Activated B cell treated with CpG ODN at 0.5 μM for 24 hours (primary cell): ENCODE measurements at places on chromosomes 3 and 15.
A peak's percentile ranks its signal among the peaks of the same experiment; 100 is the strongest.

DNA sequence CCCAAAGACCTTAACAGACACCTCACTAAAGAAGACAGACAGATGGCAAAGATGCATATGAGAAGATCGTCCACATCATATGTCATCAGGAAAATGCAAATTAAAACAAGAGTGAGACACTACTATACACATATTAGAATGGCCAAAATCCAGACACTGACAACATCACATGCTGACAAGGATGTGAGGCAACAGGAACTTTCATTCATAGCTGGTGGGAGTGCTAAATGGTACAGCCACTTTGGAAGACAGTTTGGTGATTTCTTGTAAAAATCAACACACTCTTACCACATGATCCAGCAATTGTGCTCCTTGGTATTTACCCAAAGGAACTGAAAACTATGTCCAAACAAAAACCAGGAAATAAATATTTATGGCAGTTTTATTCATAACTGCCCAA lies 17.6 kb downstream of the CHDH start:
- DNase-seq = no peak

DNA sequence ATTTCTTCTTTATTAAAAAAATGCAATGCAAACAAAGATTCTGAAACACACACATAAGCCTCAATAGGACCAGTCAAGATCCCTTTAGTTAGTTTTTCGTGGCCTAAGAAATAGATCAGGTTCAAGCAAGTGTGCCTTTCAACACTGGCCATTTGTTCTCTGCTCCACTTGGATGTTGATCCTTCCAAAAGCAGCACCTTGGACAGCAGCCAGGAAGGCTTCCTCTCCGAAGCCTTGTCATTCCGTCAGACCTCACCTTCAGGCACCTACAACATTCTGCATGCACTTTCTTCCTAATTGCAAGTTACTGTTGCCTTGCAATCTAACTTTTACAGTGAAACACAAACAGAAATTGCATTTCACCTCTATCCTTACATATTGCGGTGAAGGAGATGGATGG lies 155.9 kb upstream of the FEZF2 start:
- DNase-seq = no peak

GRCh38 chr15:41928100-41928499 lies 34.2 kb upstream of the SPTBN5 start:
- DNase-seq = no peak

GRCh38 chr15:99264125-99264524 lies 12.8 kb downstream of the LRRC28 start:
- no peak for DNase-seq

GRCh38 chr3:44058868-44059203 lies 182.8 kb upstream of the TOPAZ1 start:
- no peak for DNase-seq

GRCh38 chr15:66619152-66619903 lies 53.5 kb upstream of the LCTL start:
- DNase-seq = peak; percentile 27

DNA sequence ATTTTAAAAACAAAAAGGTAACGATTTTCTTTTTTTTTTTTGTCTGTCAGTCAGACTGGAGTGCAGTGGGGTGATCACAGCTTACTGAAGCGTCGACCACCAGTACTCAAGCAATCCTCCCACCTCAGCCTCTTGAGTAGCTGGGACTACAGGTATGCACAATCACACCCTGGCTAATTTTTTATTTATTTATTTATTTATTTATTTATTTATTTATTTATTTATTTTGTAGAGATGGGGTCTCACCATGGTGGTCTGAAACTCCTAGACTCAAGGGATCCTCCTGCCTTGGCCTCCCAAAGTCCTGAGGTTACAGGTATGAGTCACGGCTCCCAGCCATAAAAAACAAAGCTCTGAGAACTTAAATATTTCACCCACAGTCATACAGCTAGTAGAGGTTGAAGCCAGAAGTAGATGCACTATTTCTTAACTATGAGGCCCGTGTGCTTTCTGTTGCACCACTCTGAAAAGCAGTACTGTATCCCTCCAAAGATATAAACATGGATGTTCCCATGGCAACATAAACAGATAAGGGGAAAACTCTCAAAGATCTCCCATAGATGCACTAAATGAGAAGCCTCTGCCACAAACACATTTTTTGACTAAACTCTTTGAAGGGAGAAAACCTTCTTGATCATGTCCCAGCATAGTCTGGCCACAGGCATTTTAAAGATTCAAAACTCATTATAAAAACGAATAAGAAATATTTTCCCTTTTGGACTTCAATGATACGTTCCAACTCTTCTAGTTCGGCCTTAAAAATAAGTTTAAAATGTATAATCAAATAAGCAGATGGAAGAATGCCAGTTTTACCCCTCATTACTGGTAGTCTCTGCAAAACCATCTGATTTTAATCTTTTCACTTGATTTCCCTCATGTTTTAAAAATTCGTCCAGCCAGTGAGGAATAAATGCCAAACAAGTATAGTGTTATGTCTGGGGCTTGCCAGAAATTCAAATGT lies 162.3 kb upstream of the ARHGEF26 start:
- DNase-seq = no peak

- no peak for DNase-seq
Measured at GRCh38 chr3:44175070-44175469, 66.6 kb upstream of the TOPAZ1 start.

DNA sequence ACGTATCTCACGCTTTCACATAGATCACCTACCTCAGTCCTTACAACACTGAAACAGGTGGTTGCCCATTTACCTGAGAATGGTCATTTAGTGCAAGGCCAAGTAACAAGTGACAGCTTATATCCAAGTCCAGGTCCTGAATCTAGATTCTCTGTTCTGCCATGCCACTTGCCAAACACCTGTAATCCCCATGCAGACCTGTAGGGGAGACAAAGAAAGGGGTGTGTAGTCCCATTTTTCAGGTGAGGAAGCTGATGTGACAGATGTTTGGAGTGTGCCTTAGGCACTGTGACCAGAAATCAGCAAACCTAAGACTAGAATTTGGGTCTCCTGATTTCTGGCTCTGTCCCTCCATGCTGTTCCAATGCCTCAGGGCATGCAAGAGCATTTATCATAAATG lies 12.7 kb downstream of the ZNF35 start:
- DNase-seq = no peak

GRCh38 chr15:85452436-85452835 lies 72.0 kb downstream of the AKAP13 start:
- DNase-seq = no peak

DNA sequence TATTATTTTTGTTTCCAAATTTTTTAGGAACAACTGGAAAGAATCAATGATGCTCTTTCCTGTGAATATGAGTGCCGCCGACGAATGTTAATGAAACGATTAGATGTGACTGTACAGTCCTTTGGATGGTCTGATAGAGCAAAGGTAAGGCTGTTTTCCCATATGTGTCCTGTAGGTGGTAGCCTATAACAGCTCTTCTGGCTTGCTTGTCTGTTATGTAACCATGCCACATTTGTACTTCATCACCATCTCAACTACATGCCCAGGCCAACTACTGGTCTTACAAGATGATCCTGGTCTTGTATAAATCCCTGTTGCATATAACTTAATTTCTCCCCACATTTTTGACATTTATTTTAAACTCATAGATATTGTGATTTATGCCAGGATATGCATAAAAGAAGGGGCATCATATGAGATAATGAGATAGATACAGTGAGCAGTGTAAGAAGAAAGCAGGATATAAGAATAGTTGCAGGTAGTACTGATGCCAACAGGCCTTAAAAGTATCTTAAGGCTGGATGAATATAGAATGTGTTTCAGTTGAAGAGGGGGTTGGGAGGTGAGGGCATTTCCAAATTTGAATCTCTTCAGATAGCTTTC lies 20.3 kb downstream of the FAM98B start:
- DNase-seq = no peak

GRCh38 chr15:39056357-39056756 lies 491.7 kb upstream of the RASGRP1 start:
- no peak for DNase-seq

DNA sequence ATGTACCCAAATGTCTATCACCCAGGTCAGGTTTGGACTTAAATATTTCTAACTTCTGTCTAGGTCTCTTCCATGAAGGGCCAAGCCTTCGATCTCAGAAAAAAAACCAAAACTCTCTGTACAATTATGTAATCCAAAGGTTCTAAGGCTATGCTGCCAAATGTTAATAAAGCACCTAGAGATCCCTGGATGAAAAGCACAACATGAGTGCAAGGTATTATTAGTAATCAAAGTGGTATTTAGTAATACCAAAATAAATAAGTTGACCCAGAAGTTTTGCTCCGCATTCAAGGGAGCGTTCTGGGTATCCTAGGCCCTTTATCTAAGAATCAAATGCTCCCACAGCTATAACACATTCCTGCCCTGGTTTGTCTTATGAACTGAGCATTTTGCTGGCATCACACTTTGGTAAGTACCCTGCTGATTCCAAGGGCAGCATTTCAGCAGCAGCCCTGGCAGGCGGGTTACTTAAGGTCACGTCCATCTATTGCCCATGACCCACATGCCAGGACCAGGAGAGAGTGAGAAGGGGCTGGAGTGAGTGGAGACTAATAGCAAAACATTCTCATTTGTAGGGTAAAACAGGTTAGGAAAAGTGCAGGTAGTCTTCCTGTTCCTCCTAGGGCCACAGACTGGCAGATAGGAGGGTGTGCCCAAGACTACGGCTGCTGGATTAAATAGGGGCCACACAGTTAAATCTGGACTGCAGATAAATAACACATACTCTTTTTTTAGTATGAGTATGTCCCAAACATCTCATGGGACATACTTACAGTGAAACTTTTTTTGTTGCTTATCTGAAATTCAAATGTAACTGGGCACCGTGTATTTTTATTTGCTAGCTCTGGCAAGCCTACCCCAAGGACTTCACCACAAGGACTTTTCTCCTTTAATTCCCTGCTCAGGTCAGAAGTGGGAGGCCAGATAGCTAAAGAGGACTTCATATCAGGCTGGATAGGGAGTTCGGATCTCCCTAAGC lies 76.0 kb upstream of the SNRK start:
- no peak for DNase-seq

GRCh38 chr3:150252462-150252861 lies 155.6 kb upstream of the TSC22D2 start:
- no peak for DNase-seq
